ENCODE measurements at places on chromosomes 3 and 15. TPM values are rescaled to one million over a fixed set of nuclear protein-coding genes. Genes with fewer than 3 reads are reported as not detected.
A peak's percentile ranks its signal among the peaks of the same experiment; 100 is the strongest.

DNA sequence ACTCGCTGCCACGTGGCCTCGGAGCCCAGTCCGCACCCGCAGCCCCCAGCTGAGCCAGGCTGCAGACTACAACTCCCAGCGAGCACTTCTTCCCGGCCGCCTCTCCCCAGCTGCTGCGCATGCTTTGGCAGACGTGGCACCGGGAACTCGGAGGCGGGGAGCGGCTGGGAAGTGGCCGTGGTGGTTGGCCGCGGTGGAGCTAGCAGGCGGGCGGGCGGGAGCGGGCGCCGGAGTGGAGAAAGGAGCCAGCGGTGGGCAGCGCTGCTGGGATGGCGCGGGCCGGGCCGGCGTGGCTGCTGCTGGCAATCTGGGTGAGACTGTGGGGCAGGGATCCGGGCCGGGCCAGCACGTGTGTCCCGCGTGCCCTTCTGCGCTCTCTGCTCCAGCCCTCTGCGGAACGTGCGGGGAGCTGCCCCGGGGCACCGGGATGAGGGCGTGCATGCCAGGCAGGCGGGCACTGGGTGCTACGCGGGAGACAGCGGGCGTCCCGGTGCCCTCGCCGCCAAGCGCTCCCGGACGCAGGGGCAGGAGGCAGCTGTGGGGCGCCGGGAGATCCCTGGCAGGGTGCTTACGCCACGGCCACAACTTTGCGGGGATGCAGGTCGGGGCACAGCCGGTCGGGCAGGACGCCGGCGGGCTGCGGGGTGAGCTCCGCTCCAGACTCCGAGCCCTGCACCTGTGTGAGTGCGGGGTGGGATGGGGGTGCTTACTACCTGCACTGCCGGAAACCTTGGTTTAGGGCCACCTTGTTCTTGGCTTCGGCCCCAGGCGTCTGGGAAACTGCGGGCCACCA, at the start of gene PDIA5:
PDIA5 (plus strand) TSS at position 130 of the 793 bp plus-strand sequence; CDS start at position 270, 140 bp downstream.
- peak; percentile 72 for DNase-seq

The MFSD1 gene
- 57.3 TPM for polyA plus RNA-seq

DNA sequence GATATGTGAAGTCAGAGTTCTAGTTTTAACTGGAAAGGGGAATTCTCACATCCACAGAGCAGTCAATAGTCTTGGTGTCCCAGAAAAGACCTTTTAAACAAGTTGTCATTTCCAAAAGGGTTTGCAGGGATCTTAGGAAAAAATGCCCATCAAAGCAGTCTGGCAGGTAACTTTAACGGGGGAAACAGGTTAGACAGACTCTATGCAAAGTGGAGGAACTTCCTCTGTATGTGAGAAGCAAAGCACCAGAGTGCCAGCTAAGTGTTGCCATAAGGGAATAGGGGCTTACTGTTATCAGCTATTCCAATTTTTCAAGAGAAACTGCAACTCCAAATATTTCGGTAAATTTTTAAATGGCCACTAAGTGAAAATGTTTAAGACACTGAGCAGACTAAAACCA, 307.9 kb upstream of the MDFIC2 start:
- DNase-seq = no peak

GRCh38 chr3:160331127-160331937, 67.7 kb downstream of the IFT80 start:
- DNase-seq = no peak

The RPL14 gene
- 1,750 TPM for polyA plus RNA-seq

DNA sequence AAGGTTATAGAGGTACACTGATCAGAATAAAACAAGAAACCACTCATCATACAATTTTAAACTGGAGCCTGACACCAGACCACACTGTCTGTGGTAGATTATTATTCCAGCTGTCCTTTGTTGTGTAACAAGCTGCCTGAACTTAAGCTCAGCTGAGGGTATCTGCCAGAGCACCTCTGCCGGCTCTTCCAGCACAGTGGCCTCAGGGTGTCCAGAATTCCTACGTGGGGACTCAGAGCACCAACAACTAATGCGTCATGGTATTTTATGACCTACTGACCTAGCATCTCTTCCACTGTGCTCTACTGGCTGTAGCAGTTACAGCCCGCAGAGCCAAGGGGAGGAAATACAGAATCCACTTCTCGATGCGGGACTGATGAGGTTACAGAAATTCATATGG, 15.6 kb upstream of the RAF1 start:
- no peak for DNase-seq

- no peak for DNase-seq
Measured at GRCh38 chr3:11382146-11382745, 110.0 kb downstream of the ATG7 start.

DNA sequence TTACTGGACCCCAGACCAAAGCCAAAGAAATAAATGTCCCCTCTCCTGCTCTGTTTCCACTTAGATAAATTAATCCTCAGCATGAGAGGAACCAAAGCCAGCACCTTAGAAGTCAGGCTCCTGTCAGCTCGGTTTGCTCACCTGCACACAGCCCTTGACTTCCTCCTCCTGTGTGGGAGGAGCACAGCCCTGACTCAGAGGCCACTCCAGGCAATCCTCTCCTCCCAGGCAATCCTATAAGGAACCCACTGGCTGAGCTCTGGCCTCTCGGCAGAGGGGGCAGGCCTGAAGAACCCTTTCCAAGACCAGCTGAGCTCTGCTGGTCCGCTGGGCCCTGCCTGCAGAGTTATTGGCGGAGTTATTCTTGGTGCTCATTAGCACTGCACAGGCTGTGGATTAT, 30.8 kb downstream of the LIPC start:
- DNase-seq = no peak

The TCAIM gene
- polyA plus RNA-seq = 46.4 TPM

DNA sequence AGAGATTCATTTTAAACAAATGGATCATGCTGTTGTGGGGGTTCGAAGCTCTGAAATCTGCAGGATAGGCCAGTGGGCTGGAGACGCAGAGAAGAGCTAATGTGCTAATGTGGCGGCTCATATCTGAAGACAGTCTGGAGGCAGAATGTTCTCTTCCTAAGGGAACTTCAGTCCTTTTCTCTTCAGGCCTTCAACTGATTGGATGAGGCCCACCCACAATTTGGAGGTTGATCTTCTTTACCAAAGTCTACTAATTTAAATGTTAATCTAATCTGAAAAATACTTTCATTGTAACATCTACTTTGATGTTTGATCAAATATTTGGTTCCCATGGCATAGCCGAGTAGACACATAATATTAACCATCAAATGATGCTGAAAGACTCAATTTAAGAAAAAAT, 940.2 kb downstream of the ROBO1 start:
- DNase-seq = no peak

GRCh38 chr15:95503640-95504225, 826.8 kb upstream of the NR2F2 start:
- DNase-seq = no peak

DNA sequence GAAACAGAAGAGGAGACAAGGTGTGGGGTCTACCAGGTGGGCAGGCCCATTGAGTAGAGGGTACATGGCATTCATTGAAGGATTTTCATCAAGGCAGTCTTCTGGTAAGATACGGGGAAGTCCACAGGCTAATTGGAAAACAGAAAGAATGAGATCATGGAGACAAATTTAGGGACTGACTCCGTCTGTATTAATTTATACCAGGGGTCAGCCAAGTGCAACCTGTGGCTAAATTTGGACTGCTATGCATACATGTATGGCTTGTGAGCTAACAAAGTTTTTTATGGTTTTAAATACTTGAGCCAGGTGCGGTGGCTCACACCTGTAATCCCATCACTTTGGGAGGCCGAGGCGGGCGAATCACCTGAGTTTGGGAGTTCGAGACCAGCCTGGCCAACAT, 21.1 kb upstream of the SNRPN start:
- DNase-seq = no peak

The ZBED2 gene
- 0.26 TPM for polyA plus RNA-seq

DNA sequence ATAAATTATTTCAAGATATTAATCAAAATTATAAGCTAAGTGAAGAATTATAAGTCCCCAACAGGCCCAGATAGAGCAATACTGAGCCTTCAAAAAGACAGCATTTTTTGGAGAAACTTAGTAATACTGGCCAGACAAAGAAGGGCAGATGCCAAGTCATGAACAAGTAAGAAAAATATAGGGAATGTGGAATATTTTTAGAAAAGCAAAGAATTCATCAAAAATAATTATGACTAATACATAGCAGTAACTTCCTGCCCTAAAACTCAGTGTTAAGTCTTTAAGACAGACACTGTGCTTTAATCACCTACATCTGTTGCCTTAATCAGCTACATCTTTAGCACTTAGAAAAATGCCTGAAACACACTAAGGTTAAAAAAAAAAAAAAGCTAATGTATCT, 31.2 kb downstream of the DPH6 start:
- DNase-seq = no peak

DNA sequence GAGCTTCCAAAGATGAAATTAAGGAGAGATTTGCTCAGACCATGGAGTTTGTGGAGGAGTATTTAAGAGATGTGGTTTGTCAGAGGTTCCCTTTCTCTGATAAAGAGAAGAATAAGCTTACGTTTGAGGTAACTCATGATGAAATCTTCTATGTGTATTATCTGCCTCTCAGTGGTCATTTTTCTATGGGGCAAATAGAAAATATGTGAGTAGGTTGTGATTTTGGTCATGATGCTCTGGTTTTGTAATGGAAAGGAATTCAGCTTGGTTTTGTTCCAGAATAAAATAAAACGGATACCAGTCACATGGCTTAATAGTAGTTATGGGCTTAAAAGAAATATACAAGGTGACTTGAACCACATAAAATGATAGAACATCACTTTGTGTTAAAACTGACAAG, 181.1 kb downstream of the ITPR1 start:
- no peak for DNase-seq

- no peak for DNase-seq
Measured at GRCh38 chr3:154776549-154777225, 303.4 kb upstream of the MME start.

DNA sequence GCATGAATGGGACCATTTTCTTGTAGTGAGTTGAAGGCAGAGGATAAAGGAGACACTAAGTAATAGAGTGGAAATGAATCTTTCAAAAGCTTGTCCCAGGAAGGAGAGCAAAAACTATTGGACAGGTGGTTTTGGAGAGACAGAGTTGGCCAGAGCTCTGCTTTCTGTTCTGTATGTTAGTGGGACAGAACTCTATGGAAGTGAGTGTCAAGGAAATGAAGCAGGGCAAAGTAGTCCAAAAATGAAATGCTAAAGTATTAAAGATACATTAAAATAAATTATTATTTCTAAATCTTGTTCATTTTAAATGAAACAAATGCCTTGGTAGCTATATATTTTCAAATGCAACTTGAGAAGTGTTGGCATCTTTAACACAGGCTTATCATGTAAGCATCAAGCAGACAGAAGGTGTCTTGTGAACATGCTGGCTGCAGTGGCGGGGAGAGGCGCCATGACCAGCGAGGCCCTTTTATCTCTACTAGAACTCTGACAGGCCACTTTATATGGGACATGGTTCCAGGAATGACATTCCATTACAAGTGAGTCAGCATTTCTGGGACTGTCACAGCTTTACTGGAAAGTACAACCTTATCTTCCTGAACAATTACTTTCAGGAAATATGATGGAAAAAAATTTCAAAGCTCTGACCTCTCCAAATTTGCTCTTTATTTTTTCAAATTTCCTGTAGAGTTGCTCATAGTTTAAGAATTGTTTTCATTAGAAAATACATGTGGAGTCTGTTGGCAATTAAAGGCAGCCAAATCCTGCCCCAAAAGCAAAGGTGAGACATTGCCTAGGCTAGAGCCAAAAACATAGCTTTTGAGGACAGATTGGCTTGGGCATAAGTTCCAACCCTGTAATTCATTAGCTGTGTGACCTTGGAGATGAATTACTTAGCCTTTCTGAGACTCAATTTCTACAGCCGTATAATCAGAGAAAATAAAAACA, 106.5 kb downstream of the ECT2 start:
- no peak for DNase-seq

GRCh38 chr3:37183375-37183831, 9.0 kb upstream of the LRRFIP2 start:
- DNase-seq = no peak

The HDAC11 gene
- 22.3 TPM for polyA plus RNA-seq

The FOXP1 gene
- 39.3 TPM for polyA plus RNA-seq

DNA sequence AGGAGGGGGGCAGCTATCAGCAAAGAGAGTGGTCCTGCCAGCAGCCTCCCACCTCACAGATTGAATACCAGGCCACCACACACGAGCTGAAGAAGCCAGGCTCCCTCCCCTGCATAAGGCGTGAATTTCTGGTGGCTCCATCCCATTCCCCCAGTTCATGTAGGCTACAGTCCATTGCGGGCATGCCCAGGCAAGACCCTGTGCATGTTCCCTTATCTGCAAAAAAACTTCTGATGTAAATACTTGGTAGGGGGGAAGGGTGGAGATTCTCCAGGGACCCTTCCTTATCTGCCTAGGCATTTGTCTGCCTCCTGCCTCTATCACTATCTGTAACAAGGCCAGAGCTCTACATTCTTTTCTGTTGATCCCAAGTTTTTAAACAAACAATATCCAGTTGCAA, 27.6 kb upstream of the UBP1 start:
- DNase-seq = no peak

The VGLL3 gene
- polyA plus RNA-seq = 4.0 TPM

The GABRR3 gene
- not detected for polyA plus RNA-seq

The SPESP1 gene
- polyA plus RNA-seq = 6.3 TPM

The SLC27A2 gene
- 50.5 TPM for polyA plus RNA-seq

DNA sequence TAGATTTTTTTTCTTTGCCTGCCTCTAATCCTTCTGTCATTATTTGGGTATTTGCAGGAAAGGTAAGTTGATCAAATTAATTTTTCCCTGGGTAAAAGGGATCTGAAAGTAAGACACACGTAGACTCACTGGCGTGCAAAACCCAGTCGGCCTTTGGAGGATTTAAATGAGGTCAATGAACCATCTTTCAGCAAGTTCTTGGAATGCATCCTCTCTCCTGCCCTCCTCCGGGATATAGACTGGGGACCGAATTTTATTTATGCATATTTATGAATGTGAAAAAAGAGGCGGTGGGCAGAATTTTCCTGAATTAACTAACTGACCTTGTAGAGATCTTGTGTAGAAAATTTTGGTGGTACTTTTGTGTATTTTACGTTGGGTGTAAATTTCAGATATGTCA, 2.2 kb downstream of the CADM2 start:
- DNase-seq = no peak

DNA sequence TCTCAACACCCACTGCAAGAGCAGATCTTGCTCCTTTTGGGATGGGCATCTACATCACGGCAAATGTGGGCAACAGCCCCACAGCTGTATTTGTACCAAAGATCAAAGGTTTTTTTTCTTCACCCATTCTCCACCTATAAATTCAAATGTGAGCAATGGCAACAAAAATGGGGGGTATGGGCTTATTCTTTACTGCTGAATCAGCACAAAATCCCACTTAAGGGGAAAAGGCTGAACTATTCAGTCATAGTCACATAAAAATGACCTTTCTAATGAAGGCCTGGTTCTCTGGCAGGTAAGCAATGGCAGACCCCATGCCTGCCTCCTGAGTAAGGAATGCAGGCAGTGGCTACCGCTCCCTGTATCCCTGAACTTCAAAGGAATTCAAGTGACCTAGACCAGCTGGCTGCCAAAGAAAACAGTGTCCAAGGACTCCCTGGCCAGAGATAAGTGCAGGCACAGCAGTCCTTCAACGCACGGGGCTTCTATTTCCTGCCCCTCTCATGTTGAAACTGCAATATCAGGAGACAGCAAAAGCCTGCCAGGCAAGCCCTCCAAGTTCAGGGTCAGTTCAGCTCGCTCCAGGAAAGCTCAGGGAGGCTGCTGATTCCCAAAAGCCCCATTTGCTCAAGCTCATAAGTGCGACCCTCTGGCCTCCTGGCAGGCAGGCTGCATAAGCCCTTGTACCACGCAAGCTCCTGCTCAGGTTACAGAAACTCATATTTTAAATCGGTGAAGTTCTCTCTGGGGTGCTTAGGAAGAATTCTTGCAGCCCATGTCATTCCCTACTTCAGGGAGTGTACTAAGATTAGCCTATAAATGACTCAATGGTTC, 134.1 kb downstream of the PDZRN3 start:
- DNase-seq = no peak

GRCh38 chr15:49848807-49849206, 228.0 kb downstream of the DTWD1 start:
- DNase-seq = no peak
